CD4-positive, alpha-beta memory T cell (primary cell): ENCODE measurements at places on chromosomes 4 and X.
A peak's percentile ranks its signal among the peaks of the same experiment; 100 is the strongest.

DNA sequence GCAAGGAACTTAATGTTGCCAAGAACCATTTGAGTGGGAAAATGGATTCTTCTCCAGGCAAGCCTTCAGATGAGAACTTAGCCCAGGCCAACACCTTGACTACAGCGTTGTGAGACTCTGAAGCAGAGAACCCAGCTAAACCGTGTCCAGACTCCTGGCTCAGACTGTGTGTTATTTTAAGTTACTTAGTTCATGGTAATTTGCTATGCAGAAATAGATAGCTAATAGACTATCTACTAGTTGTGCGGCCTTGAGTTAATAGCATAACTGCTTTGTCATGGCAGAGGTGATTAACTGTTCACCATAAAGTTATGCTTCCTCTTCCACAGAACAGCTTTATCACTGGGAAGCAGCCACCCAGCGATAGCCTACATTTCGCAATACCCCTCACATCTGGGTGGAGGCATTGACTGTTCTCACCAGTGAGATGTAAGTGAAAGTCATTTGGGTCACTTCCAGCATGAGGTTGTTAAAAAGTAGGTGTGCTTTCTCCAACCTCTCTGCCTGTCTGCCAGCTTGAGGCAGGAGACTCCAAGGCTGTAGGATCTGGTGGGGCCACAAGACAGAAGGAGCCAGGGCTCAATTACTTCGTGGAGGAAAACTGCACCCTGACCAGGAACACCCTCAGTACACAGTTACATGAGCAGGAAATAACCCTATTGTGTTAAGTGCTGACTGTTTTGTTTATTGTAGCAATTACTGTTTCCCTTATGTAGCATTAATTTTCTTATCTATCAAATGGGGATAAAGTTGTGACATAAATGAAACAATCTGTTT, 94.2 kb downstream of the GPAT3 start:
- no peak for DNase-seq

DNA sequence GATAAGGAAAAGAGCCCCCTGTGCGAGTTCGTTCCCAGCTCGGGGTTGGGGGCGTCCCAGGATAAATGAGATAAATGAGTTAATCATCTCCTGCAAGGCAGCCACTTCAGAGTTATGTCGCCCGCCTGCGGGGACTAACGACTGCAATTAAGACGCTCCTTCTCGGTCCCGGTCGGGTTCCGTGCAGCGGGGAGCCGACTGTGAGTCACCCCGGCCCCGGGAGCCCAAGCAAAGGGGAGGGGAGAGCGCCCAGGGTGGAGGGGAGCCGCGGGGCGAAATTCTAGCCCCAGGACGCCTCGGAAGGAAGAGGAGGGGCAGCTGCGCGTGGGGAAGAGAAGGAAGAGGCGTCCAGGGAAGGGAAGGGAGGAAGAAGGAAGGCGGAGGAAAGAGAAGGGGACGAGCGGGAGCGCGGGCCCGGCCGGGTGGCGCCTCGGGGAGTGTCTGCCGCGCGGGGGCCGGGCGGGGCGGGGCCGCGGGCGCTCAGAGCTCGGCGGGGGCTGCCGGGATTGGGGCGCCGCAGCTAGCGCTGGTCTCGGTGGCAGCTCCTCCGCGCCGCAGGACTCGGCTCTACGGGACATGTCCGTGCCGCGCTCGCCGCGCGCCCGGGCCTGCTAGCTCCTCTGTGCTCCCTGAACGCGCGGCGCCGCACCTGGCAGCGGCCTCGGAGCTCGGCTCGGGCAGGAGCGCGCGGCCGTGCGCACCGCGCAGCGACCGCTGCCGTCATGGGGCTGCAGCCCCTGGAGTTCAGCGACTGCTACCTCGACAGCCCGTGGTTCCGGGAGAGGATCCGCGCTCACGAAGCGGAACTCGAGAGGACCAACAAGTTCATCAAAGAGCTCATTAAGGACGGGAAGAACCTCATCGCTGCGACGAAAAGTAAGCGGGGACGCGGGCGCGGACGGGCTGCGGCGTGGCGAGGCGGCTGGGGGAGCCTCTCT, at the start of gene ARHGAP10:
Gene ARHGAP10, plus strand, starts transcription at position 509 of the 938 bp plus-strand sequence. Its CDS starts 214 bp downstream, at position 723.
- DNase-seq: peak; percentile 67

DNA sequence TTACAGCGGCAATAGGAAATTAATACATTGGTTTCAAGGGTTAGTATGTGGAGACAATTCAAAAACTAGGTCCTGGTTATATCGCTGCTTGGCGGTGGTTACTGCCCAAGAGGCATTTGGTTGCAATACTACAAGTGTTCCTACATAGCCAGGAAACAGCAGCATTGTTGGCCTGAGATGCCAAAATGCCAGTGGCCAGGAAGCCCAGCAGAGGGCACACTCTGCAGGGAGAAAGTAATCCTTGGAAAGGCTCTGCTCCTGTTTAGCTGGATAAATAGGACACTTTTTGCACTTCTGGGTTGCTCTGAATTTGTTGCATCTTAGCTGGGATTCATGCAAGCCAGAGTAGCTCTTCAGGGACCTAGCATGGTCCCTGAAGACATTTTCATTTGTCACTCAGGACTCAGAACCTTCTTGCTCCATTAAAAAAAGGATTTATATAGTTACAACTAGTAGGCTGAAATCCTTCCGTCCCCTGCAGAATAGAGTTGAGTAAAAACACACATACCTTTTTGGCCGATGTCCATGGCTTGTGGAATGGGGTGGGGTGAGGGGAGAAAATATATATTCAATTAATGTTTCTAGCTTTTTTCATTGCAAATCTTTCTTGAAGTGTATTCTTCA, 8.1 kb upstream of the GPR119 start:
- DNase-seq: no peak

- no peak for DNase-seq
Observed at GRCh38 chr4:101218346-101218745, 129.0 kb downstream of the PPP3CA start.

DNA sequence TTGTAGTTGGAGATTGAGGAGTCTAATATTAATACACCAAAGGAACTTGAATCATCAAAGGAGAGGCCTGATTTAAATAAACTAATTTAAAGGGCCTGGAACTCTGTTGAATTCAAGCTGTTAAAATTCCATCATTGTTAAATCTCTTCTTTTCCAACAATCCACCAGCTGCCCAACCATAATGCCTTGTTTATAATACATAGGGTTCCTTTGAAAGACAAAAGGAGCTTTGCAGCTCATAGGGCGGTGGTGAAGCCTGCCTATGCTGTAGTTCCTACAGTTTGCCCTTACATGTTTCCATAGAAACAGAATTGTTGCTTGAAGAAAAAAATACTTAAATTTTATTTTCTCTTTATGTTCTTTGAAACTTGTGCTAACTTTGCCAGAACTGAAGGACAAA, 102.8 kb downstream of the GLUD2 start:
- DNase-seq: no peak

- DNase-seq: no peak
Observed at GRCh38 chr4:20816287-20816686, 116.0 kb downstream of the PACRGL start.

DNA sequence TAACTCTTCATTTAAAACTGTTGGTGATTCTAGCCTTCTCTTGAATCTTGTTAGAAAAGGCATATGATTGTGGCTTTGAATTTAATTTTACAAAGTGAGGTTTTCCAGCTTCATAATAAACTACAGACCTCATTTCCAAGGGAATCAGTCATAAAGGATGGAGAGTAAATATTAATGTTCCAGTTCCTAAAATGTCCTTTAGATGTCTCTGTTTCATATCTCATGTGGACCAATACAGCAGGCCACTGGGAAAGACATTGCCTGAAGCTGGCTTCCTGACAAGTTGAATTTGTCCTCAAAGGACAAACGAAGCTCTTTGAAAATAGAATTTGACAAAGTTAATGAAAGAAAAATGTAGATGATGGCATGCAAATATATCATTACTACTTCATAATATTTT, 125.4 kb downstream of the ZNF330 start:
- DNase-seq: no peak

DNA sequence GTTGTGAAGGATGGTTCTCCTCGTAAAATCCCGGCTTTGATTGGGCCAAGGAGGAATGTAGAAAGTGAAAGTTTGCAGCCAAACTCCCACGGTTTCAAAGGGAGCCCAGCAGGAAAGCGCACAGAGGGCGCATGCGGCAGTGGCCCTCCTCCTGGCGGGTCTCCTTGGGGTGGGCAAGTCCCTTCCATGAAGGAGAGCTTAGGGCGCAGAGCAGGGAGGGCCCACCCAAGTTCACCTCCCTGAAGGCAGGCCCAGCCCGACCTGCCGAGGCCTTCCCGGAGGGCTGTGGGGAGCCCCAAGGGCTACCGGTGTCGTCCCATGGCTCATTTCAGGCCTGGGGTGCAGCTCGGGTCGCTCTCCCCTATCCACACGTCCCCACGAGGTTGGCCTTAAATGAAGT, 2.0 kb downstream of the PDZD4 start:
- DNase-seq: no peak

DNA sequence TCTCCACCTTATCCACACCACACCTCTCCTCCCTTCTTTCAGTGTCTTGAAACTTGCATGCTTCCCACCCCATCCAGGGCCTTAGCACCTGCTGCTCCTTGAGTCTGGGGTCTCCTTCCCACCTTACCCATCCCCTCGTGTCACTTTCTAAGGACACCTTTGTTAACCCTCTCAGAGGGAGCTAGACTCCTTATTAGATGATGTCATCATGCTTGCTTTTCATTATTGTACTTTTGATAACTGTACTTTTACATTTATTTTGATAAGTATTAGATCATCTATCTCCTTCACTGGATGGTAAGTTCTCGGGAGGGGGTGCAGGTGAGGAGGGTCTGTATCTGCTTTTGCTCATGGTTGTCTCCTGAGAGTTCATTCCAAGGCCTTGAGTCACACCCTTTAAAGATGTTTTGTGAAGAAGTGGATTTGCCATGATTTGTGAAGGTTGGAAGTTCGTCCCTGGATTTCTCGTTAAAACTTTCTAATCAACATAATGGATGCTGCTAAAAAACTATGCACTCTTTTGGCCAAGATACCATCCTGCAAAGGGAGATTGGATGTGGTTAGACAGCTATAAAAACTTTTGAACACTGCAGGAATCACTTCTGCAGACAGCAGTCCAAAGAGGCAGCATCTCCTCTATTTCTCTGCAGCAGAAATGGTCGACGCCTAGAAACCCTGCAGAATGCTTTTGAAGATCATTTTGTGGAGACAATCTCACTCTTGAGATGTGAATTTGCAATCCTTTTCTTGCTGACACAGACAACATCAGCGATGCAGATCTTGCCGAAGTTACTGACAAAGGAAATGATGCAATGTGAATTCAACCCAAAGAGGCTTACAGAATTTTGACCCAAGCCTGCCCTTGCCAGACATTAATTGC, 69.6 kb downstream of the ENPP6 start:
- DNase-seq: no peak

- DNase-seq: no peak
Observed at GRCh38 chrX:118964252-118964651, 10.2 kb upstream of the LONRF3 start.

- no peak for DNase-seq
Observed at GRCh38 chr4:187090401-187090800, 366.7 kb upstream of the FAT1 start.

DNA sequence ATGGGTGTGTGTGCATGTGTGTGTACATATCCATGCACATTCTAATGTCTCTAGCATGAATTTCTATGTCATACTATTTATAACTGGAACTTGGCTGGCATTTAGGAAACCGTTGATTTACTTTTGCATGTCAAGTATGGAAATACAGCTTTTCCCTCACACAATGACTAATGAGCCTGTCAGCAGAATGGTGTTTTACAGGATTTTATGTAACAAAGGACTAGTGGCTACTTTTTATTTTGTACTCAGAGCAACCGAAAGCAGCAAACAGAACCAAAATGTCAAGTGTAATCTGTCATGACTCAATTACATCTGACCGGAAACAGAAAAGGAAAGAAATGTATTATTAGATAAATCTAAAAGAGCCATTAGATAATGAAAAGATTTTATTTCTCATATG, 1911.5 kb upstream of the AGA start:
- DNase-seq: no peak

DNA sequence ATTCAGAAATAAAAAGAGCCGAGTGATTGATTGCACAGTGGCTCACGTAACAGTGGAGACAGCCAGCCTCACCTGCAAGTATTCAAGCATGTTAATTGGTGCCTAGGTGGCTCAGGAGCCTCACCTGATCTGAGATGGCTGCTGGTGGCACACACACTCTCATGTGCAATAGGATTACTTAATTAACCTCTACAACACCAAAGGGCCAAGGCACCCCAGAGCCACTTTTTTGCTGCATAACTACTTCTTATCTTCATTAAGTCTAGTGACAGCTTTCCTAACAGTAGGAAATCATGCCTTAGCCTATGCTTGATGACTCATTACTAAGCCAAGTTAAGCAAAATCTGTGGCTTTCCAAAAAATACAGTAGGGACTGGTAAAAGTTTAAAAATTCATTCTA, 117.3 kb upstream of the NOCT start:
- no peak for DNase-seq

DNA sequence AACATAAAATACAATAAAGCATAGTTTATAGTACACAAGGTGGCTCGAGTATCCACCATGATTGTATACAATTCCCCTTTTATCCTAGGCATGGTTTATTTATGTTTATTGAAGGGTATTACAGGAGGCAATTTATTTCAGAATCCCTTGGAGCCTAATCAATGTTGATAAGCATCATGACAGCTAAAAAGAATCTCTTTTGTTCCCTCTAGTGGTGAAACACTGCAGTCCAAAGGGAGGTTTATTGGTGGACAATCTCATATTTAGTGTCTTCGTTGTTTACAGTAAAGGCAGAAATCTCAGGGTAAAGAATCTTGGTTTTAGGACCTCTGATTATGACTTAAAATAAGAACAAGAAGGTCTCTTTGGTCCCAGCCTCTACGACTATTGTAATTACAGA, 1712.5 kb downstream of the C4orf33 start:
- no peak for DNase-seq

DNA sequence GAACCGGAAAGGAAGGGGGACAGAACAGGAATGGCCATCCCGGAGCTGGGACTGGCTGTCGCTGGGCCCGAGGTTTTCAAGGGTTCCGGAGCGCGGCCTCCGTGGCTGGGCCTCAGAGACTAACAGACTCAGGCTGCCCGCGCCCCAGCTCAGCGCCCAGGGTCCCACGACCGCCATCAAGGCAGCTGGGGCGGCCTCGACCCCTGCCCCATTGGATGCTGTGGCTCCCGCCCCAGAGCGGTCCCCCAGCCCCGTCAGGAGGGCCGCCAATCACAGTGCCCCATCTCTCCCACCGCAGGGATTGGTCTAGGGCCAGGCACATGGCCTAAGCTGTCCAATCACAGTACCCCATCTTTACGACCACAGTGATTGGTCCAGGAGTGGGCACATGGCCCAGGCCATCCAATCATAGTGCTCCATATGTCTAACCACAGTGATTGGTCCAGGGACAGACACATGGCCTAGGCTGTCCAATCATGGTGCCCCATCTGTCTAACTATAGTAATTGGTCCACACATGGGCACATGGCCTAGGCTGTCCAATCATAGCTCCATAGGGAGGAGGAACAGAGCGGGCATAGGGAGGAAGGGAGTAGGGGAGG, 105.3 kb upstream of the NKX1-1 start:
- peak; percentile 73 for DNase-seq
